ENCODE measurements at places on chromosomes 4 and X.

DNA sequence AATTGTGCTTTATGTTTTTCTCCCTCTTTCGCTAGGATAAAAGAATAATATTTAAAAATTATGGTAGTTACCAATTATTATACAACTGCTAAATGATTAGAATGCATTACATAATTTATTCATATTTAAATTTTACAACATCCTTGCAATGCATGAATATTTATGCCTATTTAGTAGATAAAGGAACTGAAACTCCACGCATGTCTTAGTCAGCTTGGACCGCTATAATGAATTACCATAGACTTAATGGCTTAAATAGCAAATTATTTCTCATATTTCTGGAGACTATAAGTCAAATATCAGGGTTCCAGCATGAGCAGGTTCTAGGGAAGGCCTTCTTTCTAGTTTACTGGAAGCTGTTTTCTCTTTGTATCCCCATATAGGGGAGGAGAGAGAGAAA is 1555.4 kb upstream of the ADGRL3 start:
- no peak for DNase-seq

DNA sequence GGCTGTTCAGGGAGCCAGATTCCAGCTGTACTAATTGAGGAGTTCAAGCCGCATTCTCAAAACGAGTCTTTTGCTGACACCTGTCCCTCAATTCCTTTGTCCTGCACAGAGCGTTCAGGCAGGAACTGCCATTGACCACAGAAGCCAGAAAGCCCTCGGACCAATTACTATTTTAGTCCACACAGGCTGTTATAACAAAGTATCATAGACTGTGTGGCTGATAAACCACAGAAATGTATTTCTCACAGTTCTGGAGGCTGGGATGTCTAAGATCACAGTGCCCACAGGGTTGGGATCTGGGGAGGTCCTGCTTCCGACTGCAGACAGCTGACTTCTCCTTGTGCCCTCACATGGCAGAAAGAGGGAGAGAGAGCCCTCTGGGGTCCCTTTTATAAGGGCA is 119.8 kb upstream of the ATP6AP2 start:
- no peak for DNase-seq

DNA sequence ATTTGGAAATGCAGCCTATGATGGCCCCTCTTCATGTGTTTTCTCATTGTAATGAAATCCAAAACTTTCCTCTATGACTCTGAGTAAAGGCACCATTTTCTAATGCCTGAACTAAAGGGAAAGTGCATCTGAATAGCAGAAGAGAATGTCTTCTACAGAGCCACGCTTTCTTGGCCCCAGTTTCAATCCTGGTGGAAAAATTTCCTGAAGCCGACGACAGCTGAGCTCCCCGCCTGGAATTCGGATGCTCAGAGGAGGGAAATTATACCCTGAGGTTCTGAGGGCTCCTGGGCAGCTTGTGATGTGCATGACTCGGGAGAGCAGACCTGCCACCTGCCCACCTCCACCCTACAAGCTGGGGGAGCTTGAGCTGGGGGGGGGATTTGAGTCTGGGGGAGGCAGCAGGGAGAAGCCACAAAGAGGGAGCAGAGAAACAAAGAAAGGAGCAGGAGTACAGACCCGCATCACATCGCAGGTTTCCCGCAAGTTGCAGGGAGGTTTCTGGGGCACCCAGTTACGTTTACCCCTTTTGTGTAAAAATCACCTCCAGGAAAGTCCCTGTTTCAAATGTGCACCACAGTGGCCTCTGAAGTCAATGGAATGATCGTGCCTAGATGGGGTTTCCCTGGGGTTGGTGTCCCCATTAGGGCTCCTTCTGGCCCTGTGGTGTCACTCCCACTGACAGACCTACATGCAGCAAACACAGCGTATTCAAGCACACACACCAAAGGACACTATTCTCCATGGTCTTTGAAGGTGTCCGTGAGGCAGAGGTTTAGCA is 145.6 kb upstream of the RBPJ start:
- no peak for DNase-seq

DNA sequence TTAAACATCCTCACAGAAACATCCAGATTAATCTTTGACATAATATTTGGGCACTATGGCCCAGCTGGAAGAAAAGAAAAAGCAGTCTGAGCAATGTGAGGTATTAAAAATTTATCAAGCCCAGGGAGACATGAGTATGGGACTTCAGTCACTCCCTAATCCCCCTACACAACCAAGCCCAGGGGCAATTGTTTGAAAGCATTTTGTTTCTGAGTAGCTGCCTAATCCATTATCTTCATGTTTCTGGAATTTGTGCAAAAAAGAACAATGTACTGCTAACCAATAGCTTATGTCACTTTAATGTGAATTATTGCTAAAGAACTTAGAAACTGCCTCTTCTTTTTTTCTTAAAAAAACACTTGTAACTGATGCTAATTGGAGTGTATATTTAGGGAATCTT is 360.7 kb downstream of the TEX13C start:
- DNase-seq, result no peak

DNA sequence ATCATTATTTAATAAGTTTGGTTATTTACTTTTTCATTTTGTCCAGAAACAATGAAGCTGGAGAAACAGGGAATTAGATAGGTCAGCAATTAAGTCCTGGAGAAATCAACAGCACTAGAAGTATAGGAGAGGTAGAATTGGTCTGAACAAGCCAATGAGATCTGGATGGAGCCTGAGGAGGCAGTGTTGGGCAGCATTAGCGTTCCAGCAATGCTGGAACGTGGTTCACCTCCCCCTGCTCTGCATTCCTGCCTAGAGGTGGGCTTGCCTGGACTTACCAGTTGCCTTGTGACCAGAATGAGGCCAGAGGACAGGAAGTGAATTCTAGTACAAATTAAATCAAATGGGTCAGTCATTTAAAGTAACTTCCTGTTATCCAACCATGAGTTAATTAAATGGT is 4.6 kb downstream of the RASSF6 start:
- DNase-seq, result no peak

DNA sequence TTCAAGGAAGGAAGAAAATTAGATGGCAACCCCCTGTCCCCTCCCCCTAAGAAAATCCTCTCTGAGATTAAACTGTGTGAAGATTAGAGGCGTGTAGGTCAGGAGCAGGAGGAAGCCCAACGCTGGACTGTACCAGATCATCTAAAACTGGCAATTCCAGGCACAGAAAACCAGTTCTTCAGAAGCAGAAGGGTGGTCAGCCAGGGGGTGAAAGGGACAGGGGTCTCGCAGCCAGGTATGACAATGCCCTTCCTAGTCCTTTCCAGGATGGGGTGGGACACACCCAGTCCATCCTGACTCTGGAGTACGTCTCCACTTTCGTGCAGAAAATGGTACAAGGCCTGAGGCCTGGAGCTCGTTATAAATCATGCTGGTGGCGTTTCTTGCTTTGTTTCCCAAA is 3.3 kb upstream of the RHOH start:
- DNase-seq, result no peak

DNA sequence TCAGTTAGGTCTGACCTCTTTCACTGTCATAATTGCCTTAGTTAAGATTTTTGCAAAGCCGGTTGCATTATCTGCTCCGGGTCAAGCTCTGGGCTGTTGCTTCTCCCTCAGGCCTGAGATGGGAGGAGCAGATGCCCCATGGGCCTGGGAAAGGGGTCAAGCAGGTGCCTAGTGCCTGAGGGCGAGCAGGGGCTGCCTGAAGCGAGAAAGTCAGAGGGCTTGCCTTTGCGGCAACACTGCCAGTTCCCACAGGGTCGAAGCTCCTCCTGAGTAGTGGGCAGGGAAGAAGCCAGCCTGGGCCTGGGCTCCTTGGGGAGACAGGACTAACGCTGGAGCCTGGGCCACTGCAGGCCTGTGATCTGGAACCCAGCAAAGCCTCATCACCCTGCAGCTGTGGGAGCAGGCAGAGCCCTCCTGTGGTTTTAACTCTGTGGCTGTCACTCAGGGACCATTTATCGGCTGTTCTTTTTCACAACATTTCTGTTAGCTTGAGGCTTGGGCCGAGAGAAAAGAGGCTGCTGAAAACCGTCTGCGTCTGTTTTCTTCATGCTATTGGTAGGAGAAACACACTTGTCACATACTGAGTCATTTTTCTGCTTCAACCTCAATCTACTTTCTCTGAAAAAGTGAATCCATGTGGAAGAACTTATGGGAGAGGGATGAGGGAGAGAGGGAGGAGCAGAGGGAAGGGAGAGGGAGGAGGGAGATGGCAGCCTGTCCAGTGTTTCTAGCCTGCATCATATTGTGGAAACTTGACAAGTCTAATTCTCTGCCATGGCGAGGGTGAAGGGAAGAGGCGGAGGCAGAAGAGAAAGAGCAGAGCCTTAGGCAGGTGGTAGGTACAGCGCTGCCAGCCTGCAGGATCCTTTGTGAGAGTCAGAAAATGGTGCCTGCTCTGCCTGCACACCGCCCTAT is 68.4 kb downstream of the RHOH start:
- DNase-seq, result no peak

DNA sequence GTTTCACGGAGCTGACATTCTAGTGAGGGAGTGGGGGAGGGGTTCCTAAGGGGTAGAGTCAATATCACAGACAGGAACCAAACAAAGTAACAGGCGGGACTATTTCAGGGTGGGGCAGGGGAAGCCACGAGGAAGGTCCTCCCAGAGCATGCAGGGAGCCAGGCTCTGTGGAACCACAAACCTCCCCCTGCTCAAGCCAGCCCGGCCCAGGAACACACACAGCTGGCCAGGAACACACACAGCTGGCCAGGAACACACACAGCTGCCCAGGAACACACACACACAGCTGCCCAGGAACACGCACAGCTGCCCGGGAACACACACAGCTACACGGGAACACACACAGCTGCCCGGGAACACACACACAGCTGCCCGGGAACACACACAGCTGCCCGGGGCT is 24.8 kb downstream of the EVC2 start:
- no peak for DNase-seq

GRCh38 chr4:93501946-93502345 is 326.6 kb upstream of the ATOH1 start:
- no peak for DNase-seq

GRCh38 chr4:100555611-100556337 is 38.0 kb upstream of the EMCN start:
- DNase-seq, result no peak

- DNase-seq, result no peak
These were observed 25.6 kb downstream of the SPATA18 start for GRCh38 chr4:52076731-52077130.

DNA sequence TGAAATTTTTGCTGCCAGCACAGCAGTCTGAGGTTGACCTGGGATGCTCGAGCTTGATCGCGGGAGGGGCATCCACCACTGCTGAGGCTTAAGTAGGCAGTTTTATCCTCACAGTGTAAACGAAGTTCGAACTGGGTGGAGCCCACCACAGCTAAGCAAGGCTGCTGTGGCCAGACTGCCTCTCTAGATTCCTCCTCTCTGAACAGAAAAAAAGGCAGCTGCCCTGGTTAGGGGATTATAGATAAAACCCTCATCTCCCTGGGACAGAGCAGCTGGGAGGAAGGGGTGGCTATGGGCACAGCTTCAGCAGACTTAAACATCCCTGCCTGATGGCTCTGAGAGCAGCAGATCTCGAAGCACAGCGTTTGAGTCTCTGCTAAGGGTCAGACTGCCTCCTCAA is 314.6 kb downstream of the STPG2 start:
- no peak for DNase-seq

DNA sequence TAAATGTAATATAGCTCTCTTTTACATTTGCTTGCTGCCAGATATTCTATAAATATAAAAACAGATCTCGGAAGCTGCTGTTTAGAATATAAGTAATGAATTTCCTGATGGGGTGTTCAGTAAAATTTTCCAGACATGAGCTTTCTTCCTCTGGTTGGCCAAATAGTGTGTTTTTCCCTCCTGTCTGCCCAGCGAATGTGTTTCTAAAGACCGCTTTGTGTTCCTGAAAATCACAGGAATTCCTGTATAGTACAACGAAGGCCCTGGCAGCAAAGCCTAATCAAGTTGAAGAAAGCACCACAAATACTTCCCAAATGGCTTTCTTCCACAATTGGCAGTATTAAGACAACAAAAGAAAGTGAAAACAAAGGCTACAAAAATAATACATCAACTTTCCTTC is 494.1 kb downstream of the INPP4B start:
- DNase-seq, result no peak

- no peak for DNase-seq
These were observed 147.3 kb downstream of the TBL1X start for GRCh38 chrX:9612146-9612505.

GRCh38 chrX:130304587-130305368 is 34.9 kb upstream of the SLC25A14 start:
- DNase-seq, result no peak

DNA sequence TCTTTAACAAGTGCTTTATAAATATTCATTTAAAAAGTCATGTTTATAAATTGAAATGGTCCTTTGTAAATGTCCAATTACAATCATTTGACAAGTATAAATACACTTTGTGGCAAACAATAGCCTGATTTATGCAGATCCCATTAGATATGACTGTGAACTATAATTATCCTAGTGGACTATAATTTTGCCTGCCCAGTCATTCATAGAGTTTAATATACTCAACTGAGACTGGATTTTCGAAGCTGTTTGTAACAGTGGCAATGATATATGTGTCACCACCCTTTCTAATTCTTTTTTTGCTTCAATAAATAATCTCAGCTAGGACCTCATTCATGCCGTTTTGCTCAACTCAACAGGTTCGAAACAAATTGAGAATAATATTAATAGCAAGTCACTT is 732.0 kb downstream of the PCDH18 start:
- no peak for DNase-seq

DNA sequence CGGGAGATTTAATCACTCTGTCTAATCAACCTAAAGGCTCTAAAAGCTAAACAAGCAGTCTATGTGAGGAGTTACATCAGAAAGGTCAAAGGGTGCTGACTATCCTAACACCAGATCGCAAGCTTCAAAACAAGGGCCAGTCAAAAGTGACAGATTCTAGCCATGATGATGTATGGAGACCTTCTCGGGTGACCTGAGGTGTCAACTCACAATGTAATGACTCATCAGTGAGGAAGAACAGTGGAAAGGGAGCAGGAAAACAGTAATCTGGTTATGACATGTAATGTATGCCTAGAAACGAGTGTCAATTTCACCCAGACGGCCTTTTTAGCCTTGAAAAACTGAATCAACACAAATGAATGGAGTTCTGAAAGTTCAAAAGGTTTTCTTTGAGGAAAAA is 375.3 kb downstream of the IDS start:
- no peak for DNase-seq

DNA sequence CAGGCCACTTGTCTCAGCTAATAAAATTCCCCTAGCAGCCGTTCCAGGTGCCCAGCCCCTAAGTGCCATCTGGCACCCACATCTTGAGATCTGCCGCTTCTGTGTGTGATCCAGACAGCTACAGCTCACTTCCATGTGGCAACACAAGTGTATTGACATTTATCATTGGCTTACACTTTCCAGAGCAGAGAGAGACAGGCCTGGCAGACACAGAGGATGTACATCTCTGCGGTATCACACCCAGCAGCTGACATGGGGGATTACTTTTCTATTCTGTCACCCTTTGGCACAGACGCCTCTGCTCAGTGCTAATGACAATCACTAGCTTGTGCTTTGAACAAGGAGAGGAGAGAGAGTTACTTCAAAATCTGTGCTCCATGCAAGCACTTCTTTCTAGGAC is 195.9 kb downstream of the KDR start:
- DNase-seq, result no peak

DNA sequence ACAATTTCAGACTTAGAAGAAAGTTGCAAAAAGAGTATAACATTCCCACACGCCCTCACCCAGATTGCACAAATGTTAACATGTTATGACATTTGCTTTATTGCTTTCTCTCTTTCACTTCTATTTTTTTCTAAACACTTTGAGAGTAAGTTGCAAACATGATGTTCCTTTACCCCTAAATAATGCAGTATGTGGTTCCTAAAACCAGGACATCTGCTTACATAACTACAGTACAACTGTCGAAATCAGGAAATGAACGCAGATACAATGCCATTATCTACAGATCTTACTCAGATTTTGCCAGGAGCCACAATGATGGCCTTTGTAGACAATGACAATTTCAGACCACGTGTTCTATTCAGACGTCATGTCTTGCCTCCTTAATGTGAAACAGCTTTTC is 22.4 kb downstream of the SH3TC1 start:
- no peak for DNase-seq

Data from GM12891 (cell line).